ENCODE measurements at places on chromosomes 3 and 15. TPM values are rescaled to one million over a fixed set of nuclear protein-coding genes. Genes with fewer than 3 reads are reported as not detected.

DNA sequence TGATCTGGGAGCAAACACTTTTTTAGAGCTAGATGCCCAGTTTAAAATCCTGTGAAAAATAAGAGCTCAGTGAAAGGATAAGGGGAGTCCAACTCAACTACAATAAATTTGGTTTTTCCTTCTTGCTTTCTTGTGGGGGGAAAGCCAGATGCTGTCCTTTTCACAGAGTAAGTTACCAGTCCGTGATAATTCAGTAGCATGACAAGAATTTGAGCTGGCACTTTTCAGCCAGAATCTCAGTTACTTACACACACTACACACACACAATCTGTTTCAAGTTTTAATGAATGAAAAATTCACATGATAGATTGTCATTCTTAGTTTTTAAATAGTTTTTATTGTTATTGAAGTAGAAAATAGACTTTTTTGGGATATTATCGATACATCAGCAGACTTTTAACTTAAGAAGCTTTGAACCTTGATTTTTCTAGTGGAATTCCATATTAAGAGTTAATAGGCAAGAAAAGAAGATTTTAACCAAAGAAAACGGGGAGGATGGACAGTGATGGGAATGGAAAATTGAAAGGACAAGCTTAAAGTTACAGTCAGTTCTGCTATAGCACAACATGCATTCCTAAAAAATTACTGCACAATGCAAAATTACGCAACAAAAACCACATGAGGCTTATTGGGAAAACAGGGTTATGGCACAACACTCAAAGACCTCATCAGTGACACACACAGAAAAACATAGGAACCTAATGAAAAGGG lies 47.0 kb downstream of the PSMD6 start:
- no peak for DNase-seq

DNA sequence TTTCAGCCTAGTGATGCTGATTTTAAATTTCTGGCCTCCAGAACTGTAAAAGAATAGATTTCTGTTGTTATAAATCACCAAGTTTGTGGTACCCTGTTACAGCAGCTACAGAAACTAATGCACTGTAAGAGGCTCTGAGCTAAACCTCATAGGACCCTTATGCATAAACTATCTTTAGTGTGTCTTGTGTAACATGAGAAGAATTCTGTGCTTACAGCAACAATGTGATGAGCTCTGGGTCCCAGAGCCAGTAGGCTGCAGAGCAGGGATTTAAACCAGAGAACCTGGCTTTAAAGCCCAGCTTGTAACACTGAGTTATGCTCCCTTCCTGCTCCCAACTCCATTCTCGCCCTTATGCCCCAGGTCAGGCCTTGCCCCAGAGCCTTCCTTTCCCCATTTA lies 113.1 kb downstream of the THSD4 start:
- no peak for DNase-seq

- peak; percentile 65 for DNase-seq
Observed at GRCh38 chr3:50122661-50123391, 32.3 kb upstream of the SEMA3F start.

ISL2 gene
- total RNA-seq: not detected

DNA sequence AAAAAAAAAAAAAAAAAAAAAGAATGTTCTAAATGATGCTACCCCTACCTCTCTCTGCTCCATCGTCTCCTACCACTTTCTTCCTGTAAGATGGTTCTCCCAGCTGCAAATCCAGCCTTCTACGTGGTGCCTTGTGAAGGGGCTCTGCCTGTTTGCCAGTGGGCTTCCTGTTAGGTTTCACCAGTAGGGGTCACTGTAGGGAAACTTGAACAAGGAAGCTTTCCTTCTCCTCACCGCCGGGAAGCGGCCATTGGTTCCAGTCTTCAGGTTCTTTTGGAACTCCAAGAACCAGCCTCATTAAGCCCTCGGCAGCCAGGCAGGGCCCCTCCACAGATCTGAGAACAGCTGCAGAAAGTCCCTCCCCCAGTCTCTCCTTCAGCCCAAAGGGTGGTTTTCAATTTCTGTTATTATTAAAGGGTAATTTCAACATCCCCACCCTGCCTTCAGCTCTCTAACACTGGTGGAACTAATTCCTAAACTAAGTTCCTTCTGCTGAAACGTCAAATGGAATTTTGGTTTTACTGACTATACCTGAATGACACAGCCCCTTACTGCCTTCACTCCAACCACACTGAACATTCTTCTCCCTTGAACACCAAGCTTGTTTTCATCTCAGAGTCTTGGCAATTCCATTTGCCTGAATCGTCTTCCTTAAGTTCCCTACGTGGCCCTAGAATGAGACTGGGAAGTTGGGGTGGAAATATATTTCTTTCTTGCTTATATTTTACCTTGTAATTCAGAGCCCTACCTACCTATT lies 13.5 kb downstream of the MCCC1 start:
- no peak for DNase-seq

PCOLCE2 gene
- 9.3 TPM for total RNA-seq

- no peak for DNase-seq
Observed at GRCh38 chr3:177210744-177211502, 13.6 kb upstream of the TBL1XR1 start.

ALPK3 gene
- total RNA-seq: 0.56 TPM

DNA sequence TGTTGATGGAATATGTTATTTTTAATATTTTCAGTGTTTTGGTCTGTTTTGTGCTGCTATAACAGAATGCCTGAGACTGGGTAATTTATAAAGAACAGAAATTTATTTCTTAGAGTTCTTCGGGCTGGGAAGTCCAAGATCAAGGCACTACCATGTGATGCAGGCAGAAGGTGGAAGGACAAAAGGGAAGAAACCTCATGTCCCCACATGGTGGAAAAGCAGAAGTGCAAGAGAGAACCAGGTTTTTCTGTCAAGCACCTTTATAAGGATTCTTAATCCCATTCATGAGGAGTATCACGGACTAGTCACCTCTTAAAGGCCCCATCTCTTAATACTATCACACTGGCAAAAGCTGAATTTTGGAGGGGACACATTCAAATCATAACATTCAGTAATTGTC lies 57.9 kb upstream of the EPHB3 start:
- DNase-seq: no peak

ACOX2 gene
- 0.56 TPM for total RNA-seq

CKMT1A gene
- not detected for total RNA-seq

- DNase-seq: no peak
Observed at GRCh38 chr3:67357610-67358458, 296.6 kb downstream of the SUCLG2 start.

GRCh38 chr15:74307827-74308811 lies 59.3 kb downstream of the CYP11A1 start:
- no peak for DNase-seq

SPTBN5 gene
- 2.2 TPM for total RNA-seq

CLDN16 gene
- not detected for total RNA-seq

FRMD5 gene
- 1.5 TPM for total RNA-seq
